GM23338 (cell line): ENCODE measurements at places on chromosomes 12 and 14.

DNA sequence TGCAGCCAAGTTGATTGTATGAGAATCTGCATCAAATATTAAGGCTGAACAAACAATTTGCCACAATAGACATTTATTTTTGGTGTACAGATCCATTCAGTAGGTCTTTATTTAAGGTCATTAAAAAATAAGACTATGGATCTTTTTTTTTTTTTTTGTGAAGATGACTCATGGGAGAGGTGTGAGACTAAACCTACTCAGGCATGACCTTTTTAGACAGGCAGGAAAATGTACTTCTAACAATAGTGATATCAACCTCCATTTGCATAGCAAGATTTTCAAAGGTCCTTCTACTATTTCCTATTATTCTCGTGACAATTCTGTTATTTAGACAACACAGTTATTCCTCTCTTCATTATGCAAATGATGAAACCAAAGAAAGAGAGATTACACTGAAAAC, 39.9 kb upstream of the PTPRR start:
- DNase-seq, result no peak

DNA sequence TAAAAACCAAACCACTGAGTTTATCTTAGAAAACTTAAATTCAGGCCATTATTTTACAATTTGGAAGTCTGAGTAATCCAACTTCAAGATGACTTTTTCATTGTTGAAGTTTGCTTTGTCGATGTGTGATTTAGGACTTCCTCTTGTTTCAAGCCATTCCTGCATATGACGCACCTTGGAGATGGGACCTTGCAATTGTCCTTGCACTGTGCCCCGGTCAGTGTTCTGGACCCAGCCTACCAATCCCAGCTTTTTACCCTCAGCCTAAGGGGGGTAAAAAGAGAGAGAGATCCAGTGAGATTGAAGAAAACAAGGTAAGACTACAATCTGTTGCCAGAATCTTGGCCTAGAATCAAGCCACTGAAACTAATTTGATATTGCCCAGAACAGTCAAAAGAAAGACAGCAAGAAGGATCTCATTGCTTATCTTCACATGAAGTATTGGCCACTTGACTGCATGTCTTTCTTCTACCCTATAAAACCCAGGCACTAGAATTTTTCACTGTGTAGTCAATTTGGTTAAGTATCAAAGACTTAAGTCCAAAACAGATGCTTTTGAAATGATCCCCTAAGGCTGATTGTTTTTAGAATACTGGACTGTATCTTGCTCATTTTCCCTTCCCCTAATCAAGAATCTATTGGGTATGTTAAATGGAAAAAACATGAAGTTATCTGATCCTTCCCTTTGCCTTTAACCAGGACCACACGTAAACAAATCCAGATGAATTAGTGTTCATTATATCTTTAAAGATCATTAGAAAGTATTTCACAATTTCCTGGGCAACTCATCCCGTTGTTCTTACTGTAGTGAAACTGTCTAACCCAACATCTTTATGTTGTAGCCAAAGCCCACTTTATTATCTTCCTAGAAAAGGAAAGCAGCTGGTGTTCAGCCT, 2.4 kb upstream of the MLH3 start:
- no peak for DNase-seq

GRCh38 chr12:52369809-52370208, 2.5 kb upstream of the KRT85 start:
- DNase-seq, result no peak

GRCh38 chr12:15543347-15543746, 221.0 kb downstream of the PTPRO start:
- no peak for DNase-seq

DNA sequence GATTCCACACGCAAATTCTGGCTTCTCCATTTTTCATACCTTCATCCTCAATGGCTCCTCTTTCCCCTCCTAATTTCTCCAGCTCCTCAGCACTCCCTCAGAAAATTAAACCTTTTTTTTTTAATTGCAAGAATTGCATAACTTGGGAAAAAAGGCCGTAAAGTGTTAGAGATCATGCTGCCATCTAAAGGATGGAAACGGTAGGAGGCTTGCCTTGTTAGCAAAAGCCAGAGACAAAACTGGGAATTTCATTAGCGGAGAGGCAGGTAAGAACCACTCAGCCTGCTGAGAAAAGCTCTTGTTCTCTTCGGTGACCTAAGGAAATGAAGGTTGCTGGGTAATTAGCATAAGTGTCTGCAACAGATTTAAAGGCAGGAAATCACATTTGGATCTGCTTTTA, 204.3 kb downstream of the AEBP2 start:
- DNase-seq, result peak; percentile 94

GRCh38 chr12:38282886-38283285, 33.7 kb upstream of the ALG10B start:
- no peak for DNase-seq

GRCh38 chr12:17030338-17030737, 424.4 kb upstream of the LMO3 start:
- DNase-seq, result no peak

DNA sequence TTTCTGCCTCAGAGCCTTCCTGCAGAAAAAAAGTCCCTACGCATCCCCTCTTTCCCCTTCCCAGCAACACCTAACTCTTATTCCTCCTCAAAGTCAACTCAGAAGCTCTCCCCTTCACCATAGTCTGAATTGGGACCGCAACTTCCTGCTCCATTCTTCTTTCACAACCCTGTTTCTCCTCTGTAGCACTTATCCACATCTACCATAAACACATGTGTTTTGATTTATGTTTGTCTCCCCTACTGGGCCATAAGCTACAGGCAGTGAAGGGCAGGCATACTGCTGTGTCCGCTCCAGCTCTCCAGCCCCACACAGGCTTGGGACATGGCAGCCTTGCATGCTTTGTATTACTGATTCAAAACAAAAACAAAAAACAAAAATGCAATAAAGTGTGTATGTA, 5.9 kb downstream of the SDR9C7 start:
- no peak for DNase-seq

GRCh38 chr14:23570806-23571483, 3.4 kb upstream of the AP1G2 start:
- DNase-seq, result no peak

DNA sequence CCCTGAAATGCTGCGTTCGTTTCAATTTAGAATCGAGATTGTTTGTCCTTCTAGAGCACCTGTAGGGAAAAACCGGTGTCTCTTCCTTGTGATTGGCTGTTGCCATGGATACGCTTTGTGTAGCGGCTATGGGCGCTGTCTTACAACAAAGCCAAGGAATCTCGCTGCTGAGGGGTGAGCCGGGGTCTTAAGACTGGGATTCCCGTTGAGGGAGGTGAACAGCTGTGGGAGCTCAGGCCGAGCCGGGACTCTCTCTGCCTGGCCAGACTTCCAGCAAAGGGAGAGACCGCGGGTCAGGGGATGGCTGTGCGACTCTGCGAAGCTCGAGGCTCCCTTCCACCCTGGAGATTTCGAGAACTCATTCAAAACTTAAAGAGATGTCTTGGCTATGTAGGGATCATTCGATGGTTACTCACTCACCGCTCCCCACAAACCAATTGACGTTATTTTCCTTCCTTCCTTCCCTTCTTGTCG, at the start of the genes LRRIQ1 and TSPAN19:
TSS of gene LRRIQ1 (plus strand) at position 118 of the 474 bp plus-strand sequence. CDS start 1,826 bp downstream, outside the sequence.
TSS of gene TSPAN19 (minus strand) at position 44 of the 474 bp plus-strand sequence. CDS start 6,331 bp downstream, outside the sequence.
- DNase-seq, result peak; percentile 99

DNA sequence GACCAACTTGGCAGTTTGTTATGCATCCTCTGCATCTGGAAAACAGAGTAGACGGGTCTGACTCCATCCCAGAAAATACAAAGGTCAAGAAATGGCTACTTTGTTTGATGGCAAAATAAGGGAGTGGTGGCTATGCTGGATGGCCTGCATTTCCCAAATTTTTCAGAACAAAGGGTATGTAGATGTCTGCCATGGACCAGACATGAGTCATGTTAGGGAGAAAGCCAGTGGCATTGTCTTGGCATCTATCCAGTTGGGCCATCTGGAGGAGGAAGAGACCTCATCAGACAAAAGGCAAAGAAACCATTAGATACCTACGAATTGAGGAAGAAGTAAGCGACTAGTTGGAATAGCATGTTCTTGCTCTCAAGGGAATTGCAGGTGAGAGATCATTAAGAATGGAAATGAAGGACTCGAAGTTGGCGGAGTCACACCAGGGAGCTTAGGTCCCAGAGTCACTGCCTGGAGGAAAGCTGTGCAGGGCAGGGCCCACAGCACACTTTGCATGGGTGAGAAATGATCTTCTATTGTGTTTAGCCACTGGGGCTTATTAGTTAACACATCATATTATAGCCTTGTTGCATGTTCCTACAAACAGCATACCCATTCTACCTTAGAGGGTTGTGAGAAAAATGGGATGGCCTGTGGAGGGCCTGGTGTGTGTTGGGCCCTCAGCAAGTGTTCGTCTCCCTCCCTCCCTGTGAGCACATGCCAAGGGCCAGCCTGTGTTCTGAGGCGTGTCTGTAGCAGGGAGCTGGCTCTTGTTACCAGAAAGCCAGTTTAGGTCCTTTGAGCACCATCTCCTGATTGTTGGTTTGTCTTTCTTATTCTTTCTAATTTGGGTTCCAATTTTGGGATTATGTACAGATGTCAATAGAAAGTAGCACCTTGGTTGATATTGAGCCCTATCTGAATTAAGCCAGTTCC, 119.4 kb downstream of the KTN1 start:
- peak; percentile 56 for DNase-seq

GRCh38 chr12:106021516-106021915, 117.2 kb downstream of the NUAK1 start:
- no peak for DNase-seq

DNA sequence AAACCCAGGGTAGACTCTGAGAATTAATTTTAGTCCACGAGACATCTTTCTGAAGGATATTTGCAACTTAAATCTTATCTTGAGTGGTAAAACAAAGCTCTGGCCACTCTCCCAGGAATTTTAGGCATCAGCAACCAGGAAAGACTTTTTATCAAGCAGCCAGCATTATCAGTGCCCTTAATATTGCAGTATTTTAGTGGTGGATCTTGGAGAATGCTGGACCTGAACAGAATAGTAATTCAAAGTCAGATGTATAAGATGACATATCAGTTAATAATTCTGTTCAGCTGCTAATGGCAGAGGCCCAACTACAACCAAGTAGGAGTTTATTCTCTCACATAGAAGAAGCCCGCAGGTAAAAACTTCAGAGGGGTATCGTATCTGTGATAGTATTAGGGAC, 59.0 kb upstream of the CRY1 start:
- no peak for DNase-seq

DNA sequence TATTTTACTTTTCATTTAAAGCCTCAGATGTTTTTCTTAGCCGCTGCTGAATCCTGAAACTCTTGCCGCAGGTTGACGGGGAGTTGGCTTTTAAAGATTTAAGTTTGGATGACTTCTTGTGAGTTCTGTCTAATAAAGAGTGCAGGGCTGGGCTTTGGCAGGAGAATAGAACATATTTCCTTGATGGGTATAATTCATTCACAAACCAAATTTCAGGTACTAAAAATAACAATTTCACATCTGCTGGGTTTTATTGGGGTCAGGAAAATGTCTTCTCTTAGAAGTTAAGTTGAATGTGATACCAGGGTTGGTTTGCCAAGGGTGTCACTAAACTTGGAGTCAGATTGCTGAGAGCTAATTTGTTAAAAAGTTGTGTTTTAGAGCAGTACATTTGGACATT, 9.7 kb downstream of the SP1 start:
- DNase-seq, result no peak

DNA sequence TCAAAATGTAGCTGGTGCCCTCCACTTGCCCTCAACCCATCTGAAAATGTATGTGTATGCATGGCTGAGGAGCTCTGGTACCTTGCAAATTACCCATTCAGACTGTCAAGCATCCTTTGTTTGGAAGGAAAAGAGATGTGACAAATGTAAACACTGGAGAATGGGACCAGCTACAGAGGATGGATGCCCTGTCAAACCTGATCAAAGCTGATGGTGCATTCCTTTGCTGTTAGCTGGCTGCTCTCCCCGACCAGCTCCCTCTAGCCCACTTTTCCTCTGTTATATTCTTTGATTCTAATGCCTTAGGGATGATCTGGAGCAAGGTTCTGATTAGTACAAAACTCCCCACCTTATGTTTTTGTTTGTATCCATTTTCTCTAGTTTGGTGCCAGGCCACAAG, 310.3 kb downstream of the C12orf75 start:
- DNase-seq, result no peak

- peak; percentile 18 for DNase-seq
Observed at GRCh38 chr12:124780336-124780735, 83.3 kb downstream of the SCARB1 start.

DNA sequence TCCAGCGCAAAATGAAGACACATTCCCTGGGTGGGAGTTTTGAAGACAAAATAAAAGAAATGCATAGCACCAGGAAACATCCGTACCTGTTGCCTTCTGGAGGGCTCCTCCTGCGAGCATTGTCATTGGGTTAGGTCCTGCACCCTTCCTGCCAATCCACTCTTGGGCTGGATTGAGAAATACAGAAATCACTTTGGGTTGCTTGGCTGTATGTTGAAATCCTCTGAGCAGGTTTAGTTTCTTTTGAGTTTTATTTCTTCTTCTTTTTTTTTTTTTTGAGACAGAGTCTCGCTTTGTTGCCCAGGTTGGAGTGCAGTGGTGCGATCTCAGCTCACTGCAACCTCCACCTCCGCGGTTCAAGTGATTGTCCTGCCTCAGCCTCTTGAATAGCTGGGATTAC, 67.6 kb downstream of the ARF6 start:
- DNase-seq, result no peak

DNA sequence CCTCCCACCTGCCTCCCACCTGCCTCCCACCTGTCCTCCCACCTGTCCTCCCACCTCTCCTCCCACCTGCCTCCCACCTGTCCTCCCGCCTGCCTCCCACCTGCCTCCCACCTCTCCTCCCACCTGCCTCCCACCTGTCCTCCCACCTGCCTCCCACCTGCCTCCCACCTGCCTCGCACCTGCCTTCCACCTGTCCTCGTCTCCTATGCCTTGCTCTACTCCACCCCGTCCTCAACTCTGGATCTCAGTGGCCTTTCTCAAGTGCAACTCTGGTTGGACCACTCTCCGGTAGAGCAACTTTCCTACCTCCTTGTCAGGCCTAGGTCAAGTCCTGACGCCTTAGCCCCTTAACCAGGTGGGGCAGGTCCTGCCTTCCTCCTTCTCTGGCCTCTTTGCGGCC, 29.3 kb upstream of the PEX5 start:
- DNase-seq, result no peak

DNA sequence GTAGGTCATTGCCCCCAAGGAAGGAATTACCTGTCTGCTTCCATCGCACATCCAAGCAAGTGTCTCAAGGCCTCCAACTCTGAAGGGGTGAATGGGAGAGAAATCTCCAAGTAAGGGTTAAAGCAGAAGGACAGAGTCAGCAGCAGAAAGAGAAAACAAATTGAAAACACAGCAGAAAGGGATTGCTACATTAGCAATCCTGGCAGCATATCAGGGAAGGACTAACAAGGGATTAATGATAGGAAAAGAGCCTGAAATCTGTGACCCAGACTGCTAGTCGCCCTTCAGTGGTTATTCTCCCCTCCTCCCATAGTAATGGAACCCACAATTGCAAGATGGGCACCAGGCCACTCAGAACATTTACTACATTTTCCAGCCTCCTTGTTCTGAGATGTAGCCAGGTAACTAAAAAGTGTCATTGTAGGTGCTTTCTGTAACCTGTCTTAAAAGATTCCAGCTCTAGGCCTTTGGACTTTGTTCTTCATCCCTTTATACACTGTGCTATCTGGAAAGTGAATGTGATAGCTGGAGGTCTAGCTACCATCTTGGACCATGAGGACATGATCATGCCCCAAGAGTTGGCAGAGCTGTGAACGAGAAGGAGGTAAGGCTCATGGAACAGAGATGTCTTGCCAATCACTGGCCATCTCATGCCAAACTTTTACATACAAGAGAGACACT, 36.0 kb downstream of the MAP3K9 start:
- DNase-seq, result no peak

GRCh38 chr12:44777044-44777443, 99.1 kb downstream of the NELL2 start:
- no peak for DNase-seq

- DNase-seq, result no peak
Observed at GRCh38 chr14:90837355-90837754, 21.1 kb upstream of the TTC7B start.
